ENCODE measurements at places on chromosomes 16 and 17.
A peak's percentile ranks its signal among the peaks of the same experiment; 100 is the strongest.

DNA sequence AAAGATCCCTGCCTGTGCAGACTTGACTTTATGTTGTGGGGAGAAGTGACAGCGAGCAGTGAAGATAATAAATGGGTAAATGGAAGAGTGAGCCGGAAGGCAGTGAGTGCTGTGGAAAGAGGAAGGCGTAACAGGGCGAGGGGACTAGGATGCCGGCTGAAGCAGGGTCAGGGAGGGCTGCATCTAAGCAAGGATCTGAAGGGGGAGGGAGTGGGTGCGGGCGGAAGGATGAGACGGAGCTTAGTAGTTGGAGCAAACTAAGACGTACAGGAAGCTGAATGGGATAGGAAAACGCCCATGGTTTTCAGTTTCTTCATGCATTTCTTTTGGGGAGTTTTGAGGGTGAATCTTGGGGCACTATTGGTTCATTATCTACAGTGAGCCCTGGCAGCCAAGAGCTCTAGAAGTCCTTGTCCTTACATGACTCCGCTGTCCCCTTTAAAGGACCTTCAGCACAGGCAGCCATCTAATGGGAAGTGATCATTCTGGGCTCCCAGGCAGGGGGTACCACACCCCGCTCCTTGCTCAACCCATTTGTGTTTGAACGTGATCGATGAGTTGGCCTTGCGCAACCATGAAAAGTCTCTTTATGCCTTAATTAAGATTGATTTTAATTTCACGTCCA is 10.4 kb upstream of the NAT9 start:
- DNase-seq: no peak

- no peak for DNase-seq
Measured at GRCh38 chr17:67022451-67022810, 21.9 kb upstream of the CACNG1 start.

GRCh38 chr16:70736465-70737376 is 50.9 kb upstream of the MTSS2 start:
- no peak for DNase-seq

- DNase-seq: peak; percentile 96
Measured at GRCh38 chr17:44503147-44504029, at the start of gene GPATCH8. TSS of gene GPATCH8 (minus strand) at chr17:44503406. CDS start at chr17:44503370, 36 bp downstream.

DNA sequence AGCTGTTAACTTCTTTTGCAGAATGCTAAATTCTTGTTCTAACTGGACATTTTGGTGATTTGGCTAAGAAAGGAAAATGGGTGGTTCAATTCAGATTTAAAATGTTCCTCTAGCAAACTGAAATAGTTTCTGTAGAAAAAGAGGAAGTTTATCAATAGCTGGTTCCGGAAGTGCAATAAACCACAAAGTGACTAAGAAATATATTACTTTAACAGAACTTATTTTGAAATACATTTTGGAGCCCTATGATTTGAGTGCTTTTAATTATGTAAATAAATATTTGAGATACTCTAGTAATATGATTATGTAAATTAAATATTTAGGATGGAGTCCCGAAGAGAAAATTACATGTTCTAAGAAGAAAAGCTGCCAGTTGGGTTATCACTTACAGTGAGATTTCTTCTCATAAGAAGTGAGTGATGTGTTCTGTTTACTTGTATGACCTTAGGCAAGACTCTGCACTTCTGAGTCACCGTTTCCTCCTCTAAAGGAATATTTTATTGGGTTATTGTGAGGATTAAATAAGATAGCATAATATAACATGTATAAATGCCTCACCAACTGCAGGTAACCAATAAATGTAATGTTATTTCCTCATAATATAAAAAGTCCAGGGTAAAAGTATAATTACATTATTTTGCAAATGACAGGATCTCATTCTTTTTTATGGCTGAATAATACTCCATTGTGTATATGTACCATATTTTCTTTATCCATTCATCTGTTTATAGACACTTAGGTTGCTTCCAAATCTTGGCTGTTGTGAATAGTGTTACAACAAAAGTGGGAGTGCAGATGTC is at the start of gene EVI2B:
Gene EVI2B, minus strand, starts transcription at position 73 of the 800 bp plus-strand sequence. CDS start 8,445 bp downstream, outside the sequence.
- DNase-seq: peak; percentile 64

DNA sequence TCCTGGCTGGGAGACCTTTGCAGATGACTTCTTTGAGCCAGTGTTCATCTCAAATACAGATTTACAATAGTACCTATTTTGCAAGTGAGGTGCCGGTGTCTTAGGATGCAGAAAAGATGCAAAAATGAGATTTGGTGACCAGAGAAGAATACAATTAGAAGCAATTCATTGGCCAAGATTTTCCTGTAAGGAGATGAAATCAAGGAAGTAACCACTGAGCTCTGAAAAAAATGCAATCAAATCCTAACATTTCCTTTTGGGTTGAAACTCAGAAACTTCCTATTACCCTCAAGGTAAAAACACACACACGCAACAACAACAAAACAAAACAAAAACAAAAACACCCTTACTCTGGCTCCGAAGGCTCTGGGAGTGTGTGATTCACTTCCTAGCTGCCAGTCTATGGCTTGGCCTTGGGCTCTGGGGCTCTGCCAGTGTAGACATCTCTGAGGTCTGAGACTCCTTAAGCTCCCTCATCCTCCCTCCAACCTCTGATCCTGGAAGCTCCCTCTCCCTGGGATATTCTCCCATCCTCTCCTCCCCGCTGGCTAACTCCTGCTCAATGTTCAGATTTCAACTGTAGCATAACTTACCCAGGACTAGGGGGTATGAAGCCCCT is 16.8 kb upstream of the MT4 start:
- no peak for DNase-seq

Data from CD4-positive, alpha-beta T cell treated with Interleukin-12 subunit alpha and Interleukin-12 subunit beta, for 1 hour (primary cell).